ENCODE measurements at places on chromosomes 13 and 19.

GRCh38 chr13:76886005-76886291 is 257 bp downstream of the KCTD12 start:
- DNase-seq: peak; percentile 48

DNA sequence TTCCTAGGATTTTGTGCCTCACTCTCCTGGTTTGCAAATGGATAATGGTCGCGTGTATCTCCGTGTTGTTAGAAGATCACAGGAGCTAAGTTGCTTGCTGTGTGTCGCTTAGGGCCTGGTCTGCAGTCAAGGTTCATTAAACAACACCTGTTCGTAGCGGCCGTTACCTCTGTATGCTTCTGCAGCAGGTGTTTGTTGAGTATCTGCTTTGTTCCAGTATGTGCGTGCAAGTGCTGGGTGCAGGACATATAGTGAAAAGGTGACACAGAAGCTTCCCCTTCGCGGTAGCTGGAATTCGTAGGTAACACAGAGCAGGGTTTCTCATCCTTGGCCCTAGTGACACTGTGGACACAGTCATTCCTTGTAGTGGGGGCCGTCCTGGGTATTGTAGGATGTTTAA is 5.4 kb downstream of the MED25 start:
- DNase-seq: no peak

- no peak for DNase-seq
Observed at GRCh38 chr13:83515268-83516015, 366.8 kb downstream of the SLITRK1 start.

- DNase-seq: no peak
Observed at GRCh38 chr13:42559057-42559456, 14.9 kb upstream of the TNFSF11 start.

DNA sequence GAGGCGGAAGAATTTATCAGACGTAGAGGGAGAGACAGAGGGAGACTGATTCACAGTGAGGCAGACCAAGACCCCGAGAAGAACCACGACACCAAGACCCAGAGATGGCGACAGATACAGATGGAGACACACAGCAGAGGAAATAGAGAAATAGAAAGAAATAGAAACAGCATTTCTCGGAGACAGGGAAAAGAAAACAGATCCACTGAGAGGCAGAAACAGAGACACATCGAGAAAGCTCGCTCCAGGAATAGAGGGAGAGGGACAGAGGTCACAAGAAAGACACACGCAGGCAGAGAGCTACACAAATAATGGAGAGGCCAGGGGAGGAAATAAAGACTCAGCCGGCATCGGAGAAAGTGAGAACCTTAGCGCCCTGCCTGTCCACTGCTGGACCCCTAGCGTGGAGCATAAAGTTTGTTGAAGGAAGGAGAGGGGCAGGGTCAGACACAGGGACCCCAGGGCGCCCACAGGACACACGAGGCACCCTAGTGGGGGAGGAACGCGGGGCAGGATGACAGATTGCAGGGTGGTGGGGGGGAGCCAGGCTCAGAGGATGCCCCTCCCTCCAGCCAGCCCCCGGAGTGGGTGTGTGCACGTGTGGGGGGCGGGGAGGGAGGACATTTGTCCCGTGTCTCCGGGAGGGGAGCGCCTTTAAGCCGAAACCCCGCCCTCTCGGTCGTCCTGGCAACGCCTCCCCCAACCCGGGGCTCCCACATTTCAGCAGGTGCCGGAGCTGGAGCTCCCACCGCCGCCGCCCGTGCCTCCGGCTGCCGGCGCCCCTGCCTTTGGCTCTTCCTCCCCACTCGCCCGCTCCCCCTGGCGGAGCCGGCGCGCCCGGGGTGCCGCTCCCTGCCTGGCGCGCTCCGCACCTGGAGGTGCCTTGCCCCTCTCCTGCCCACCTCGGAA is at the start of gene PRKCG:
Gene PRKCG, plus strand, starts transcription at position 716 of the 909 bp plus-strand sequence. CDS start 298 bp downstream, outside the sequence.
- no peak for DNase-seq

DNA sequence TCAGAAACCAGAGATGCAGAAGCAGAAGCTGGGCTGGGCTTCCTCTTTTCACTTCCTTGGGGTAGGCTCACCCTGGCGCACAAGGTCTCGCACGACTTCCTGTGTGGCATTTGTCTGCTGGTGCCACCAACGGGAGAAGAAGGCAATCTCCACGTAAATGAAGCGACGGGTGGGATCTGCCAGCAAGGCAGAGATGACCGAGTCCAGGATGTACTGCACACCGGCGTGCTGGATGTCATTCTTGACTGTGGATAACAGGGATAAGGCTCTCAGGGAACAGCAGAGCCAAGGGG is 1.3 kb downstream of the MAN2B1 start:
- peak; percentile 25 for DNase-seq

- DNase-seq: no peak
Observed at GRCh38 chr13:36310417-36311108, 12.9 kb upstream of the CCDC169 start.

GRCh38 chr13:57443494-57443893 is 188.1 kb upstream of the PCDH17 start:
- DNase-seq: no peak

- no peak for DNase-seq
Observed at GRCh38 chr13:91523116-91523515, 124.7 kb downstream of the GPC5 start.

GRCh38 chr19:56639217-56639616 is 3.7 kb upstream of the SMIM17 start:
- DNase-seq: no peak

GRCh38 chr13:110653271-110653670 is 37.9 kb downstream of the NAXD start:
- no peak for DNase-seq

DNA sequence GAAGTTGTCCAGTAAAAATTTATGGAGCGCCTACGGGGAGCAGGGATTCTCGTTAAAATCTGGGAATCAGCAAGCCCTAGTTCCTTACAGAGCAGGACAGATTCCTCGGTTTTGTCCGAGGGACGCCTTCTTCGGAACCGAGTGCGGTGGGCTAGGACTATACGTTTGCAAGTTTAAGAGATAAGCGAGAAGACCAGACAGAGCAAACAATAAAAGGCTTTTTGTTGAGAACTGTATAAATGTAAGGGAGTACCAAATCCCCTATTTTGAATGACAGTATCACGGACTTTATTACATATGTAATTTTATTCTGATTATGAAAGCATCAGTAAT is 971 bp upstream of the ANKRD10 start:
- no peak for DNase-seq

DNA sequence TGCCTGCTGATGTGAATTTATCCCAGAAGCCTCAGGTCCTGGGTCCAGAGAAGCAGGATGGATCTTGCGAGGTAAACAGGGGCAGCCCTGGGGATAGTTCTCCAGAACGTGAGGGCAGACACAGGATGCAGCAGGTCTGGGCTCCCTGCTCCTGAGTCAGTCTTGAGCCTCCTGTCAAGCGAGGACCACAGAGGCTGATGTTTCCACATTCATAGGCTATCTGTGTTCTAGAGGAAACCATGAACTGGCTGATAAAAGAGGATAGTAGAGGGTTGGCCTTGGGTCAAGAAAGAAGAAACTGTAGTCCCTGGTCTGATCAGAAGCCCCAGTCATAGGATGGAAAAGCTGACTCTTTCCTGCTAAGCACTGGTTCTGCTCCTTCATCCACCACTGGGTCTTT is 2.2 kb downstream of the ZNF175 start:
- DNase-seq: no peak

- DNase-seq: no peak
Observed at GRCh38 chr19:33219261-33219815, 6.3 kb downstream of the SLC7A10 start.

DNA sequence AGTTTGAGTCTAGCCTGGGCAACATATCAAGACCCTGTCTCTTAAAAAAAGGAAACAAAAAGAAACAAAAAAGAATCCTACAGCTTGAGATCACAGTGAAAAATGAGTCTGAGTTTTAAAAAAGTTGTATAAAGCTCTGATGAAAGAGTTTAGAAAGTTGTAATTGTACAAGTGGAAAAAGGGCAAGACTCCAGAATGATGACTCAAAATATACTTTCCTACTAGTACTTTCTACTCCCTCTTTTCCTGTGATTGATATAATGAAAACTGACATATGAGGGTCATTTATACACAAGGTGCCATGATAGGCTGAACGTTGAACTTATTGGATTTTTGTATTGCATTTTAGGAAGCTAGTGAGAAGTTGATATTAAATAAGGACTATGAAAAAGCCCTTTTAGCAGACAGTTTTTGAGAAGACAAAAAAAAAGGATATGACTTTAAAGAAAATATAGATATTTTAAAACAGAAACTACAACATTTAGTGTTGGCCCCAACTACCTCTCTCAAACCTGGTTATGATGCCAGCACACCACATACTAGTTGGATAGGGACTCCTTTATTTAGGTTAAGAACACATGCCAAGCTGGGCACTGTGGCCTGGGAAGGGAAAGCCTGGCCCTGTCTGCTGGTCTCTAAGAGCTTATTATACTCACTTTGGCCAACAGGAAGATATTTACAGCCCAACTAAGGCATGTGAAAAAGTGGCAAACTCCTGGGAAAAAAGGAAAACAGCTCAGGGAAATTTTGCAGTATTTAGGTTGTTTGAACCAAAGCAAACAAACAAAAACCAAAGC is 116.6 kb downstream of the KL start:
- DNase-seq: no peak

GRCh38 chr13:111909971-111910671 is 156.8 kb upstream of the SOX1 start:
- DNase-seq: no peak
